Activated T-helper 9 cell treated with anti-CD3 and anti-CD28 coated beads, Interleukin-2, amount 50 U/mL, for 16 hours (primary cell): ENCODE measurements at places on chromosomes 16 and 17.

GRCh38 chr16:3578121-3578520, 918 bp upstream of the NLRC3 start:
- DNase-seq, result no peak

DNA sequence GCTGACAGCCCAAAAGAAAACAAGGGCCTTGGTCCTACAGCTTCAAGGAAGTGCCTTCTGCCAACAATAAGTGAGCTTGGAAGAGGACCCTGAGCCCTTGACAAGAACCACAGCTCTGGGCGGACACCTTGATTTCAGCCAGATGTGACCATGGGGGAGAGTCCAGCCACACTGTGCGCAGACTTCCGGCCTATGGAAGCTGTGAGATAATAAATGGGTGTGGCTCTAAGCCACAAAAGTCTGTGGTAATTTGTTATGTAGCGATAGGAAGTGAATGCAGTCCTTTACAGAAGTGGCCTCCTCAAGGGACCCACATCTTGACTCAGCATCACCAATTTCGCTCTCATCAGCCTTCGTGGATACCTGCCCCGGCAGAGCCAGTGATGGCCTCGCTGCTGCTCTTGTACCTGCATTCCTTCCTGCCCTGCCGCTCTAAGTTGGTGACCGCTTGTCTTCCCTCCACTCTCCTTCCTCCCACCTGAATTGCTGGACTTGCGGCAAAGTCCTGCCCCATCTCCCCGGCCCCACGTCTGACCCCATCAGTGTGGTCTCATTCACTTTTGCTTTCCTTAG, 29.3 kb downstream of the PRSS54 start:
- no peak for DNase-seq

DNA sequence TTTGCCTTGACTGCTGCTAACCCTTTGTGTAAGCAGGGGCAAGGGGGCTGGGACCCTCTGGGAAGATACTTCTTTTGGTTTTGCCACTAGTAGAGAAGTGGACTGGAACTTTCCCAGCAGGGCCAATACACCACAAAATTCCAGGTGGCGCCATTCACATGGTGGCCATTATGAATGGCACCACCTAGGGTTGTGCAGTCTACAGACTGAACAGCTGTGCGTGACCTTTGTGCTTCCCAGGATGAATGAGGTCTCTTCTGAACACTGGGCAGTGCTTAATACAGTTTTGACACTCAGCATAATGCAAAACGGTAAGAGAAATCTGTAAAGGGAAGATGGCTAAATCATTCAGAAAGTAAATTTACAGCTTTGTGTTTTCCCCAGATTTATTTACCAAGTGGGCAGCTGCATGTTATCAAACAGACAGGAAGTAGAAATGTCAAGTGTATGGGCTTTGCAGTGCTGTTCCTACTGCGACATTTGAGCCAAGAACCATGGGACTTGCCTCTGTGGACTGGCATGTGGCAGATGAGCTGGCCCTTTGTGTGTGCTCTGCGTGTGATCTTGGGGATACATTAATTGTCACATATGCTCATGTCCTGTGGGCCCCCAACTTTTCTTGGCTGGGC, 9.2 kb downstream of the SYT17 start:
- DNase-seq, result no peak

- DNase-seq, result peak; percentile 29
Observed at GRCh38 chr17:80082403-80083135, 18.8 kb upstream of the GAA start.

DNA sequence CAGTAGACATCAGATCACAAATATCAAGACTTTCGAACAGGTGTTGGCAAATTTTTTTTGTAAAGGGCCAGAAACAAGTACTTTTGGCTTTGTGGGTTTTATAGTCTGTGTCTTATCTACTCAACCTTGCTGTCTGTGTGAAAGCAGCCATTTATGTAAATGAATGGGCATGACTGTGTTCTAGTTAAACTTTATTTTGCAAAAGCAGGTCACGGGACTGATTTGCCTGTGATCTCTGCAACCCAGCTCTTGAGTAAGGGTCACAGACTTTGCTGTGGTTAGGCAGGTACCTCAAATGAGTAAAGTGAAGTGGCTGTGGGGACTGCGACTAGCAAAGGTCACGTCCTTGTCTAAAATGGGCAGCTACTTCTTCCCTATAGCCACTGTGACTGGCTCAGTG, 136.5 kb downstream of the FTO start:
- DNase-seq, result no peak

DNA sequence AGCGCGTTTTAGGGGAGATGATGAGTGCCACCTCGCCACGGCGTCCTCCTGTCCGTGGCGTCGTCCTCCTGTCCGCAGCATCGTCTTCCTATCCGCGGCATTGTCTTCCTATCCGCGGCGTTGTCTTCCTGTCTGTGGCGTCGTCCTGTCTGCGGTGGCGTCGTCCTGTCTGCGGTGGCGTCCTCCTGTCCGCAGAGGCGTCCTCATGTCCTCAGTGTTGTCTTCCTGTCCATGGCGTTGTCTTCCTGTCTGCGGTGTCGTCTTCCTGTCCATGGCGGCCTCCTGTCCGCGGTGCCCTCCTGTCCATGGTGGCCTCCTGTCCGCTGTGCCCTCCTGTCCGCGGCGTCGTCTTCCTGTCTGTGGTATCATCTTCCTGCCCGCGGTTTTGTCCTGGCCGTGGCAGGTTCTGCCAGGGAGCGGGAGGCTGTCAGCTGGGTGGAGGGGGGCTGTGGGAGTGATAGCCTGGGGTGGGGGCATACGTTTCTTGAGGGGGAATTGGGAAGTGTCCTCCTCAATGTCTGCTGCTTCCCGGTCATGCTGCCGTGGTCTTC, 30.9 kb downstream of the TBCD start:
- no peak for DNase-seq

DNA sequence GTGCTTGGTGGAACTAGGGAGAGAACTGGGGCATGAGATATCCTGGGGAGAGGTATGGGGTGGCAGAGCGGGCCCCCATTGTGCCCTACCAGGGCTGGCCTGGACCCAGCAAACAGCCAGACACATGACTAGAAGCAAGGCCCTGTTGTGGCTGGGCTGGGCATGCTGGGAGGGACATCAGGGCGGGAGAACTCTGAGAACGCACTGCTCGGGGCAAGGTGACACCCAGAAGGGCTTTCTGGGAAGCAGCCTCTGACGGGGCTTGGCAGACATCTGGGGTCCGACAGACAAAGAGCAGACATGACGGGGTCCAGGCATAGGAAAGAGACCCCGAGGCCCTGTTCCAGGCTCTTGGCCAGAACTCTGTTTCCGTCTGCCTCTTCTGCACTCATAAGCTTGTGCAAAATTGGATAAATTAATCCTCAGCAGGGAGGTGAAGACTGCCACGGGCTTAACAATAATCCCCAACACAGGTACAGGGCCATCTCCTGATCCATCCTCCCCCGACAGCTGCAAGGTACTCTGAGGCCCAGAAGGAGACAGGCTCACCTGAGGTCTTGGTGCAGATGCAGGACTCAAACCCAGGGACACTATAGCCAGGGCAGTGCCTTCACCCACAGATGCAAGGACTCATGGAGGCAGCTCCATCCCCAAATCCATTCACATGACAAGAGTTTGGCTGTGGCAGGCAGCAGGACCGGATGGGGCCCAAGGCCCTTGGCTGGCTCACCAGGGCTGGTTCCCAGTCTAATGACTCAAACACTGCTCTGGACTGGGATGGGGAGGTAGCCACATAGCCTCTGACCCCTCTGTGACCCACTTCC, 5.4 kb downstream of the SREBF1 start:
- DNase-seq, result no peak

- DNase-seq, result no peak
Observed at GRCh38 chr17:68585643-68586042, 15.5 kb downstream of the FAM20A start.

- no peak for DNase-seq
Observed at GRCh38 chr17:21573961-21574610, 118.2 kb upstream of the KCNJ18 start.

DNA sequence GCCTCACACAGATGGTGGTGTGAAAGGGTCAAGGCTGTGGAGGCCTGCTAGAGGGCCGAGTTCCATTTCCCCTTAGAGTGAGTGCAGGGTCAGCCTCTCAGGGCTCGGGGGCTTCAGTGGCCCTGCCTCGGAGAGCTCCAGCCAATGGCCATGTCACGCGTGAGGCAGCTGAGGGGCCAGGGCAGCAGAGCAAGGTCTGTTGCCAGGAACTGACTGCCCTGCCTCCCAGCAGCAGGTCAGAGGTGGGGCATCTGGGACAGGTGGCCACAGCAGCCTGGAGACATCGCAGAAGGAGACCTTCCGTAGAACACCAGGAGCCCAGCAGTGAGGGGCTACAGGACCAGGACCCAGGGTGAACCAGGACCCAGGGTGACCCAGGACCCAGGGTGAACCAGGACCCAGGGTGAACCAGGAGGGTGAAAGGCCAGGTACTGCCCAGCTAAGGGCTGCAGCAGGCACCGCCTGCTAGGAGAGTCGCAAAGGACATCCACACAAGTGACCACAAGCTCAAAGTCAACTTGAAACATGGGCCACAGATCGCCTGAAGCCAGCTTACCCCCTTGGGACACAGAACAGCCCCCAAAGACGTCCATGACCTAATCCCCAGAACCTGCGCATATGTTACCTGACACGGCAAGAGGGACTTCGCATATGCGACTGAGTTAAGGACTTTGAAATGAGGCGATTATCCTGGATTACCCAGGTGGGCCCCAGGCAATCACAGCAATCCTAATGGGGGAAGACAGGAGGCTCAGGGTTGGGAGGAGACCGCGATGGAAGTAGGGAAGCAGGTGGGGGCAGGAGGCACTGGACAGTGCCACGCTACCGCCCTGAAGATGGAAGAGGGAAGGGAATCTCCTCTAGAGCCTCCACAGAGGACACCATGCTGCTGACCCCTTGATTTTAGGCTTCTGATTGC, 4.8 kb upstream of the MEAK7 start:
- no peak for DNase-seq

DNA sequence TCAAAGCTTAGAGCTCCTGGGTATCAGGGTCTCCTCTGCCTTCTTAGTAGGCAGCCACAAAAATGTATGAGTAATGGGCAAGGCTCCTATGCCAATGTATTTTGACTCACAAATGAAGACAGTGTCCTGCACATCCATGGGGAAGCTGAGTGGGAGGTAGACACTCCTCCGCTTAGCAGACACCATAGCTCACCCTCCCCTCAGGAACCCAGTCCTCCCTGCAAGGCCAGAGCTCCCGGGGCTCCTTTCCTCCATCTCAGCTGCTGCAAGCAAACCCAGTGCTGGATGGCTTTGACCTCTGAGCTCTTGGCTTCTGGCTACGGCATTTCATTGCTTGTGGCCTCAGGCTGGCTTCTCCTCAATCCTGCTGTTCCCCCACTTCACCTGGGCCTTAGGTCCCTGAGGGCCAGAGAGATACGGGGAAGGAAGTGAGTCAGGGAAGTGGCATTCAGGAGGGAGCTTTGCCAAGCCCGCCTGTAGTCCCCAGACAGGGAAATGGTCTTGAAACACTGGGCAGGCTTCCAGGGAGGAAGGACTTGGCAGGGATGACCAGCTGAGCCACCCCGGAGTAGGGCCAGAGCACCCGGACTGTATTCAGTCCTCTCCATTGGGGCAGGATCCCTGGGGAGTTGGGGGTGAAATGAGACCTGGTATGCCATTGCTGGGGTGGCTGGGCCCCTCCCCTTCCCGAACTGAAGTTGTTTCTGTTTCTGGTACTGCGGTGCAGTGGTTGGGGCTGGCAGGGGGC, 4.5 kb downstream of the ABCC3 start:
- DNase-seq, result no peak

- DNase-seq, result no peak
Observed at GRCh38 chr16:76338472-76338871, 61.3 kb downstream of the CNTNAP4 start.

GRCh38 chr16:11797957-11798299, 870 bp upstream of the ZC3H7A start:
- no peak for DNase-seq

- DNase-seq, result no peak
Observed at GRCh38 chr17:81557276-81558114, 5.3 kb upstream of the FAAP100 start.

DNA sequence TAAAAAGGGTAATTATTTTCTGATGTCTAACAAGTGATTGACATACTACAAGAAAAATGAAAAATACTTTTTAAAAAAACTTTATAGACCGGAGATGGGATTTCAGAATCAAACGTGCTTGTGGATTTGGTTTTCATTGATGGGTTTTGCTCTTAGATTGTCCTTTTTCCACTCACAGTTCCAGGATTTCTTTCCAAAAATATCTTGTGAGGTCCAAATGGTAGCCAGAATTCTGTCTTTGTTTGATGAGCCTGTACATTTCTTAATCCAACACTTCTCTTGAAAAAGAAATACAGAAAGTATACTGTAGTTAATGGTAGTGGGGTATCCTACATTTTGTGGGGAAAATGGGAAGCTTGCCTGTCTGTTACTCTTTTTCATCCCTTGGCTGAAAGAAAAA, 329.3 kb downstream of the KCNJ2 start:
- DNase-seq, result no peak

- no peak for DNase-seq
Observed at GRCh38 chr16:8739989-8740704, 57.3 kb downstream of the TMEM186 start.

GRCh38 chr16:85690469-85691064, 1.8 kb upstream of the GINS2 start:
- DNase-seq, result no peak

DNA sequence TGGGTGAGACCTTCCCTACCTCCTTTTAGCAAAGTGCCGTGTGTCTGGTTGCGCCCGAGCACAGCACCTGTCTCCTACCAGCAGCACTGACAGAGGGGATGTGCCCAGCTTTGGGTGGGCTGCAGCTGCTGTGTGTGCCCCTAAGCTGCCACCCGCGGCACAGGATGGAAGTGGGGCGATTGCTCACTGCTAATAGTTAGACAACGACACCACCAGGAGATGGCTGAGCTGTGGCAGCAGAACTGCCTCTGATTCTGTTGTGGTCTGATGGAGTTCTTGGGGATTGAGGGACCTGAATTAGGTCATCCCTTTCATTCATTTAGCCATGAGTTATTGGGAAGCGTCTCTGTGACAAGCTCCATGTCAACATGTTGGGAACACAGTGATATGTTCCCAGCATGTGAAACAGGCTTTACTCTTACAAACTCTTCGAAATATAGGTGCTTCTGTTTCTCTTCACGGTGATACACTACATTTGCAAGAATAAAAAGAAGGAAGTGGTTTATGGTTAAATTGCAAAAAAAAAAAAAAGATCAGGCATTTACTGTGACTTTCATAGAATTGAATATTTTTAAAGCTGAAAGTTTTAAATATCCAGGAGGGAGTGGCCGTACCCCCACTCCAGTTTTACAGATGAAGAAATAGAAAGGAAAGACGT, 184.4 kb downstream of the MAF start:
- DNase-seq, result no peak

DNA sequence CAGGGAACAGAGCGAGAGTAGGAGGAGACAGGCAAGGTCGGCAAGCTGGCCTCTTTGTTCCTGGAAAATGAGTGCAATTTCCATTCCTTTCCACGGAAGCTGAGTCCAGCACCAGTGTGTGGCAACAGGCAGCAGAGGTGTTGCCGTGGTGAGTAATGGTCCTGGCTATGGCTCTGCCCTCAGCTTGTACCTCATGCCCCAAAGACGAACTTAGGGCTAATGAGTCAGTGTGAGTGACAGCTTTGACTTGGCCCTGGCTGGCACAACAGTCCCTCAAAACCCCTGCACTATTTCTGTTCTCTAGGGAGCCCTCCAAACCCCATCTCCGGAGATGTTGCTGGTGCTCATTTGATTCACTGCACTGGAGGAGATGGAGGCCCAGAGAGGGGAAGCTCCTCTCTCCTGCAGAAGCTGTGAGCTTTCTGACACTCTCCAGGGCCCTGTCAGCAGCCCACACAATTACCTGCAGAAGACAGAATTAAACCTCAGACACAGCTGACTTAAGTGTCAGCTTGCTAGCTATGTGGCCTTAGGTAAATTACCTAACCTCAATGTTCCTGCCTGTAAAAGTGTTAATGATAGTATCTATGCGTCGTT, 129.9 kb downstream of the TMEM132E start:
- DNase-seq, result no peak

GRCh38 chr16:21646091-21646490, 6.3 kb downstream of the IGSF6 start:
- DNase-seq, result no peak
